Aorta (tissue), 5 donors: ENCODE measurements at places on chromosomes 13 and 19.

DNA sequence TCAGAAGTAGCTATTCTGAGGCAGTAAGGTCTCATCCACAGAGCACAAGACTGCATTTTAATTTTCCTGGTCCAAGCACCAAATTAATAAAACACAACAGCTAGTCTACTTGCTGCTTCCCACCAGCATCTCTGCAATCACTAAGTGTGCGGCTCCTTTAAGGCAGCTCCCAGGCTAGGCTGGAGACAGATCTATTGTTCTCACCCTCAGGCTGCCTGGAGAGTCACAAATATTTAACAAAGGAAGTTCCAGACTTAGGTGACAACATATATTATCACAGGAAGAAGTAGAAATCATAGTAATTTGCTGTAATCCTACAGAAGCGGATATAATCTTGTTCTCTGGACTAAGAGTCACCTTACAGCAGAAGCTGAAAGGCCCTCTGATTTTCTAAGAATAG lies 2.2 kb upstream of the EID2 start:
- DNase-seq = no peak

DNA sequence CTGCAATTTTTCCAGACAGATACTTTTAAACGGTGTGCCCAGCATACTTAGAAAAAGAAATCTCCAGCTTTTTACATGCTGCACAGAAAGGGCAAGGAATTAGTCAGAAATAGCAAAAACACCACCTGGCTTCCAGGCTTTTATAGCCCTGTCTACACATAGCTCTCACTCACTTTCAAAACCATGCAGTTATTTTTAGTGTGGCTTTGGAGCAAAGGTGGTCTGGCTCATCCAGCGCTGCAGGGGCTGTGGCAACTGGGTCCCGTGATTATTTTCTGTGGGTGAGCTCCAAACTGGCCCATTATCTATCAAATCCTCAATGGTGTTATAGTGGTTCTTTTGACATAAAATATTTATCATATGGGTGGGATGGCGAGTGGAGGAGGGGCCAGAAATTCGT lies 57.0 kb downstream of the COL4A2 start:
- no peak for DNase-seq

- no peak for DNase-seq
Observed at GRCh38 chr19:30621326-30621920, 249.2 kb downstream of the ZNF536 start.

GRCh38 chr13:112106478-112107141 lies 39.7 kb downstream of the SOX1 start:
- no peak for DNase-seq

- DNase-seq = no peak
Observed at GRCh38 chr19:49871349-49871985, 4.1 kb upstream of the PNKP start.

GRCh38 chr19:11581740-11582139 lies 4.3 kb upstream of the ACP5 start:
- DNase-seq = no peak

GRCh38 chr13:27533155-27533643 lies 82.8 kb upstream of the MTIF3 start:
- DNase-seq = peak; percentile 90

DNA sequence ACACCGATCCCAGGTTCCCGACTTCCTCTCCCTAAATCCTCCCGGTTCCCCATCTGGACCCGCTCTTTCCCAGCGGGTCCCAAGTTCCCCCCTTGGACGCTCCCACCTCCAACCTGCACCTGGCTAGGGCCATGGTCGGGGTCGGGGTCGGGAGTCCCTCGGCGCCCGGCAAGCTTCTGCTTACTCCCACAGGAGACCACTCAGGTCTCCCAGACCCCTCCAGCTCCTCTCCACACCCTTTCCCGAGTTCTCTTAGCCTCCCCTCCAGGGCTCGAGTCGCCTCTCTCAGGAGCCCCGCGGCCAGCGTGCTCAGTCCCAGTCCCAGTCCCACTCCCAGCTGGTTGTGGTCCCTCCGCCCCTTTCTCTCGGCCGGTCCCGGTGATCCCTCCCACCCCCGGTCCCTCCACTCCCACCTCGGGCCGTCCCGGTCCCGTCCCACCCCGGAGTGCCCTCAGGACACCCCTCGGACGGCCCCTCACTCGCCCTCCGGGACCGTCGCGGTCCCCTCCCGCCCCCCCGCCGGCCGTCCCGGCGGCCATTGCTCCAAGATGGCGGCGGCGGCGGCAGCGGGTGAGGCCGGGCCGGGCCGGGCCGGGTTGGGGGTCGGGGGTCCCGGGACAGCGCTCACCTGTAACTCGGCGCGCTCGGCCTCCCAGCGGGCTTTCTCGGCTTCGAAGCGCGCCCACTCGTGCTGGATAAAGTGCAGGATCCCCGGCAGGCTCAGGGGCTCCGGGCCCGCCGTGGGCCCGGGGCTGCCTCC lies at the start of gene FKRP:
FKRP (plus strand) TSS at position 537 of the 760 bp plus-strand sequence. CDS start 9,394 bp downstream, outside the sequence.
- DNase-seq = peak; percentile 61

GRCh38 chr13:27018344-27018861 lies 153.2 kb downstream of the USP12 start:
- no peak for DNase-seq

GRCh38 chr19:17021793-17022590 lies 4.6 kb downstream of the CPAMD8 start:
- no peak for DNase-seq

DNA sequence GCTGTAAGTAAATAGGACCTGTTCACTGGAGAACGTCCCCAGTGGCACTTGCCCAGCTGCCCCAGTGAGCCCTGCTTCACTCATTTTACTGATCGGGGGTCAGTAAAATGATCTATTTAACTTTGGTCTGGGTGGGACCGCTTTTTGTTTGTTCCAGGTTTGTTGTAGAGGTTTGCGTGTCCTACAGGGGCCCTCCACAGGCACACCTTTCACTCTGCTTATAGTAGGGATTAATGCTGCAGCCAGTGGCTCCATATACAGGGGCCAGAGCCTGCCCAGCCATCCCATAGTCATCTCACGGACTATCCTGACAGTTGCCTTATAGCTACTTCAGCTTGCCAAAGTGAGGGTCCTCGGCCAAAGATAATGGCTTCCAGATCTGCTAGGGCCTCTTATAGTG lies 104.1 kb downstream of the DNAJC3 start:
- no peak for DNase-seq

- no peak for DNase-seq
Observed at GRCh38 chr13:43797869-43798268, 11.1 kb upstream of the ENOX1 start.

DNA sequence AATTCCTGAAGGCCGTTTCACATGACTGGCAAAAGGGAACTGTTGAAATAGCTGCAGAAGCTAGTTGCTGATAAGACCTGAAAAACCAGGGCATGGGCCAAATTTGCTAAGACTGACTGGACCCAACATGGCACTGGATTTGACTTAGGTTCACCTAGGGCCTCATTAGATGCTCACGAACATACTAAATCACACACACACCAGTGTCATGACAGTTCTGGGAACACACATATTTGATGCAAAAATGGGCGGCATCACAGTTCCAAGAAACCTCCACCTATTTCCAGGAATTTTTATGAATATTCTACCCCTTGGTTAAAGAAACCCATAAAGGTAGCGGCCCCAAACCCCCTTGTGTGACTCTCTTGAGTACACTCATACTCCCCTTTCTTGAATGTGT lies 99.6 kb upstream of the OBI1 start:
- DNase-seq = no peak

- DNase-seq = no peak
Observed at GRCh38 chr13:74250738-74251190, 116.6 kb upstream of the KLF12 start.

DNA sequence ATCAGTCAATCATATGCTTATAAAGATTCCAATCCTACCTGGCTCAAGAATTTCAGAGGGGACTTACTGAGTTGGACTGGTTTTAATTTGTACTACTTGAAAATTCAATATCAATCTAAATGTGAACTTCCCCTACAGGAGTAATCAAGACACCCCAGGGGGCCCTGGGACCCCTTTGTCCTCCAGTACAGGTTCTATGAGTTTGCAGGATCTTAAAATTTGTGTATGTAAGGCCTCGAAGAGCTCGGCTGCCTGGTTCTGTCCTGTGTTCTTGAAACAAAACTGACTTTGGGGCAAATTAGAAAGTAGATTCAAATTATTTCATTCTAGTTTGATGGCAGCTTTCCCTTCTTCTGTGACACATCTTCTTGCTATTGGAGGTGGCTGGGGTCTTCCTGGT lies 261.3 kb downstream of the KCNRG start:
- DNase-seq = no peak

- no peak for DNase-seq
Observed at GRCh38 chr13:103326326-103326725, 260.1 kb upstream of the SLC10A2 start.

- no peak for DNase-seq
Observed at GRCh38 chr13:80379245-80379644, 38.3 kb upstream of the SPRY2 start.

DNA sequence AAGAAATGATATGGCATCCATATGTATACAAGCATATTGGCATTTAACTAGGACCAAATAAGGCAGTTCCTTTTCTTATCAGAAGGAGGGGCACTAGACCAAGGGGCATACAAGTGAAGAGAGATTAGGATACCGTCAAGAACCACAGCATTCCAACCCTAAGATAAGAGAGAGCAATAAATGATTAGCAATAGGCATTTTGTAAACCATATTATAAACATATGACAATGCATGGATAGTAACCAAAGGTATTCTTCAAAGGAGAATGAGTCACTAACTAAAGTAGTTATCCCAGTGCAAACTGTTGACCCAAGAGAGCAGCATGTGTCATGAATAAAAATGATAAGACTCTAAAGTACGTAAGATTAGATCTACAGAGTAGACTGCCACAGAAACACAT lies 500.9 kb upstream of the HTR2A start:
- DNase-seq = no peak

GRCh38 chr13:59488436-59488835 lies 675.3 kb downstream of the DIAPH3 start:
- no peak for DNase-seq

- no peak for DNase-seq
Observed at GRCh38 chr13:110450941-110451730, 110.4 kb downstream of the RAB20 start.

GRCh38 chr13:52906122-52906903 lies 57.9 kb upstream of the PCDH8 start:
- DNase-seq = no peak

DNA sequence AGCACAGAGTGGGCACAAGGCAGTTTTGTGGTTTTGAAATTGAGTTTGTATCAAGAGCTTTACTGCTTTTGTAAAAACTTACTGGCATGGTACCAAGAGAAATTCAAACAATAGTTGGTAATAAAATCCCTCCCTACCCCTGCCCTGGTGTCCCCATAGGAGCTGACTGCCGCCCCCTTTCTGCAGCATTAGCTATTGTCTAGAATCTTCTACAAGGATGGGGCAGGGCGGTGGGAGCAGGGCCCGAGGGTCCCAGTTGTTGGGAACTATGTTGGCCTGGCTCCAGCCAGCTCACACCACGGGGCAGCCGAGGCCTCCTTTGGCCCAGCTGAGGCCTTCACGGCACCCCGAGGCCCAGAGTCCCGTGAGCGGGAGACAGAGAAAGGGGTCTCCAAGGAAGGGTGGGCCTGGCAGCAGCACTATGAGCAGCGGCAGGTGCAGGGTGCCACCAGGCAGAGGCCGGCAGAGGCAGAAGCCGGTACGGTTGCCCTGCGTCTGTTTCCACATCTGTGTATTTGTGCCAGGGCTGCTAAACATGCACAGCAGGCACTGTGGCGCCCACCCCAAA lies 57.9 kb downstream of the KDM4B start:
- DNase-seq = no peak

GRCh38 chr19:12806242-12807081 lies at the start of gene RNASEH2A:
TSS of gene RNASEH2A (plus strand) at chr19:12806584. CDS start at chr19:12806674, 90 bp downstream.
- peak; percentile 94 for DNase-seq

- no peak for DNase-seq
Observed at GRCh38 chr19:21835429-21835809, 563 bp downstream of the ZNF43 start.

DNA sequence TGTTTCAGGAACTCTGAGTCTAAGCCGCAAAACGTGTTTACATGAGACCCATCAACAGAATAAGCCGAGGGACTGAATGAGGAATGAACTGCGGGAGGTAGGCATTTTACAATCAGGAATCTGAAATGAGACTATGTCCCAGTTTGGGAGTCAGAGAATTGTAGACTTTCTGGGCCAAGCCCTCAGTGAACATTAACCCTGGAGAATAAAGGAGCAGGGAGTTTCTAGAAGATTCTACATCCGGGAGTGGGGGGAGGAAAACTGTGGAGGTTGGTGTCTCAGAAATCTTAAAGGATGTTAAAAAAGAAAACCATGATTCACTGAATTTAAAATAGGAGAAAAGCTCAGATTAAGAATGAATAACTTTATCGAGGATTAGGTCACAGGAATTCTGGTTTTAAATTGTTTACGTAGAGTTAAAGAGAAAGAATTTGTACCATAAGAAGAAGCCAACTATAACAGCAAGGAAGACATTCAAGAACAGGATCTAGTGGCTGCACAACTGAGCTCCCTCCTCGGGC lies 18.5 kb downstream of the RFX2 start:
- no peak for DNase-seq

GRCh38 chr19:5057860-5058259 lies 88.9 kb downstream of the KDM4B start:
- no peak for DNase-seq

DNA sequence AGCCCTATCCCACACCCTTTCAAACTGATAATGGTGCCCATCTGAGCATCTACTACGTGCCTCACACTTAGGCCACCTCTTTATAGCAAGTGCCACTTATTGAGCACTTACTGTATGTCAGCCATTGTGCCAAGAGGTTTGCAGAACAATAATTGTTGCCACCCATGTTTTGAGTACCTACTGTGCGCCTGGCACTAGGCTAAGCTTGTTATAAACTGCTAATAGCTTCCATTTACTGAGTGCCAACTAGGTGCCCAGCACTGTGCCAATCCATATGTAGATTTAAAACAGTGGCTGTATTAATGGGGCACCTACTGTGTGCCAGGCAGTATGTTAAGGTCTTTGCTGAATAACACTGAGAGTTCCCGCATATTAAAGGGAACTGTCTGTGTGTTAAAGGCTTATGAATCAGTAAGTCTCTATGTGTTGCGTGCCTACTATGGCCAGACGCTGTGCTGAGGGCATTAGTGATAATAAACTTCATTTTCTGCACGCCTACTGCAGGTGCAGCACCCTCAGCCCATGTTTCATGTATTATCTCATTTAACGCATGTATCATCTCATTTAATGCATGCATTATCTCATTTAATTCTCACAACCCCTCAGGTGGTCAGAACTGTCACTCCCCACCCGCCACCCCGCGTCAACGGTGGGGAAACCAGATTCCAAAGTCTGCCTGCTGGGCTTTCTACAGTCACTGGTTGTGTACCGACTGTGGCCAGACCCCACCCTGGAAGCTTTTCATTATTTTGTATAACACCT lies 105.0 kb downstream of the PTPRS start:
- DNase-seq = no peak

GRCh38 chr13:111115965-111116521 lies 933 bp downstream of the ARHGEF7 start:
- peak; percentile 72 for DNase-seq

GRCh38 chr19:50147462-50148423 lies 15.3 kb downstream of the IZUMO2 start:
- DNase-seq = peak; percentile 91

- no peak for DNase-seq
Observed at GRCh38 chr13:34654647-34655046, 287.4 kb upstream of the NBEA start.

GRCh38 chr19:45162608-45163143 lies 1.9 kb upstream of the NKPD1 start:
- DNase-seq = no peak

- DNase-seq = no peak
Observed at GRCh38 chr13:73810647-73811046, 323.6 kb downstream of the KLF12 start.
